Mesenchymal stem cell (in vitro differentiated cells and primary cell): ENCODE measurements at places on chromosomes 5 and 9.

GRCh38 chr5:168179192-168179593 lies 112.3 kb upstream of the WWC1 start:
- no peaks in the 10 kb centered on the region for H3K27me3 ChIP-seq
- H3K27ac ChIP-seq, result no peak overlapping the region
- H3K4me1 ChIP-seq, result peaks cover 12% of the 10 kb centered on the region

DNA sequence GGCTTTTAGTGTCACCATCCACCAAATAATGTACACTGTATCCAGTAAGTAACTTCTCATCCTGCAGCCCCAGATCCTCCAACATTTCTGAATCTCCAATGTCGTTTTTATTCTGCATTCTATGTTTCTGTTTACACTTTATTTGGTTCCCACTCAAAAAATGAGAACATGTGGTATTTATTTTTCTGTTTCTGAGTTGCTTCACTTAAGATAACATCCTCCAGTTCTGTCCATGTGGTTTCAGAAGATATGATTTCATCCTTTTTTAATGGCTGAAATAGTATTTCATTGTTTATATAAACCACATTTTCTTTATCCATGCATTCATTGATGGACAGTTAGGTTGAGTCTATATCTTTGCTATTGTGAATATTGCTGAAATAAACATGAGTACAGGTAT lies 677.3 kb upstream of the FTMT start:
- no peaks in the 10 kb centered on the region for H3K27me3 ChIP-seq
- H3K4me1 ChIP-seq, result no peaks in the 10 kb centered on the region
- peak; percentile 26 for DNase-seq
- no peak overlapping the region for H3K27ac ChIP-seq

DNA sequence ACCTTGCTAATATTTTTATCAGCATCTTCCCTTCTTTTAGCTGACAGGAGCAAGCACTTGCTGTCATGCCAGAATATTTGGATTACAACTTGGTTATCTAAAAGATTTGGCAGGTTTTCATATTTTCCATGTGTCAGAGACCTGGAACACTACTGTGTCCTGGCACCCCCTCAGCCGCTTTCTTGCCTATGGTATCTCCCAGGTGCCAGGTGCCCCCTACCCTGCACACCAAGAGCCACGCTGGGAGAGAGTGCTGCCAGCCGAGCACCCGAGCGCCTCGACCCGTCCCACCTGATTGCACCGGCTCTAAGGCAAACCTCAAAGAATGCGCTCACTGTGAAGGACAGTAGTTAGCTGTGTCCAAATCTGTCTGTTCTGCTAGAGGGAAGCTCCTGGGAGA lies 84.8 kb downstream of the GTF3C4 start:
- H3K4me3 ChIP-seq, result no peak overlapping the region
- peaks cover 24% of the 10 kb centered on the region for H3K27me3 ChIP-seq
- no peaks in the 10 kb centered on the region for H3K36me3 ChIP-seq
- peaks cover 1% of the 10 kb centered on the region for H3K4me1 ChIP-seq
- H3K27ac ChIP-seq, result no peak overlapping the region

DNA sequence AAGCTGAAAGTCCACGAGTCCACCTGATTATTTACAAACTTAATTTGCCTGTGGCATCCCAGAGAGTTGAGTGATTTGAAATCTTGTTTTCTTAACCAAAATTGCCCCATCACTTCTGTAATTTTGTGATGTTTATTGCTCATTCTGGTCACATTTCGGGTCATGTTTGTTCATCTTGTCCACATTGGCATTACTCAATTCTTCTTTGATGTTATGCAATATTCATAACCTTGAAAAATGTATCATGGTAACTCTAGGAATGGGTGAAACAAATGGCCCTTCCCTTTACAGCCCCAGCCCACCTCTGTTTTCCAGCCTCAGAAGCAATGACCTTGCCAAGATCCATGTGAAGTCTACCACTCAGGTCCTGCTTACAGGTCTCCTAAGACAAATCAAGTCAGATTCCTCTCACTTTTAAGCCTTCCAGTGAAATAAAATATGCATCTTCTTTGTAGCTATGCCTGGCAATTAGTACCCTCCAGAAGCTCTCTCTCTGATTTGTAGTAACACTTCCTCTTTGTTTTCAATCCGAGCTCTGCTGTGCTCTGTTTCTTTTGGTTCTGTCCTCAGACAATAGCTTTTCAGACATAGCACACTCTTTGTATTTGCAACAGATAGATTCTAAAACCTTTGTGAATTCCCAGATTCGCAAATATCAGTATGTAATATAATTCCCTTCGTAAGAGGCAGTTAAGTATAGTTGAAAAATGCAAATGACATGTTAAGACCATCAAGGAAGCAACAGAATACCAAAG lies 330.3 kb upstream of the IRX1 start:
- no peaks in the 10 kb centered on the region for H3K27me3 ChIP-seq
- DNase-seq, result no peak
- H3K4me1 ChIP-seq, result no peaks in the 10 kb centered on the region
- H3K36me3 ChIP-seq, result no peaks in the 10 kb centered on the region
- H3K27ac ChIP-seq, result no peak overlapping the region

DNA sequence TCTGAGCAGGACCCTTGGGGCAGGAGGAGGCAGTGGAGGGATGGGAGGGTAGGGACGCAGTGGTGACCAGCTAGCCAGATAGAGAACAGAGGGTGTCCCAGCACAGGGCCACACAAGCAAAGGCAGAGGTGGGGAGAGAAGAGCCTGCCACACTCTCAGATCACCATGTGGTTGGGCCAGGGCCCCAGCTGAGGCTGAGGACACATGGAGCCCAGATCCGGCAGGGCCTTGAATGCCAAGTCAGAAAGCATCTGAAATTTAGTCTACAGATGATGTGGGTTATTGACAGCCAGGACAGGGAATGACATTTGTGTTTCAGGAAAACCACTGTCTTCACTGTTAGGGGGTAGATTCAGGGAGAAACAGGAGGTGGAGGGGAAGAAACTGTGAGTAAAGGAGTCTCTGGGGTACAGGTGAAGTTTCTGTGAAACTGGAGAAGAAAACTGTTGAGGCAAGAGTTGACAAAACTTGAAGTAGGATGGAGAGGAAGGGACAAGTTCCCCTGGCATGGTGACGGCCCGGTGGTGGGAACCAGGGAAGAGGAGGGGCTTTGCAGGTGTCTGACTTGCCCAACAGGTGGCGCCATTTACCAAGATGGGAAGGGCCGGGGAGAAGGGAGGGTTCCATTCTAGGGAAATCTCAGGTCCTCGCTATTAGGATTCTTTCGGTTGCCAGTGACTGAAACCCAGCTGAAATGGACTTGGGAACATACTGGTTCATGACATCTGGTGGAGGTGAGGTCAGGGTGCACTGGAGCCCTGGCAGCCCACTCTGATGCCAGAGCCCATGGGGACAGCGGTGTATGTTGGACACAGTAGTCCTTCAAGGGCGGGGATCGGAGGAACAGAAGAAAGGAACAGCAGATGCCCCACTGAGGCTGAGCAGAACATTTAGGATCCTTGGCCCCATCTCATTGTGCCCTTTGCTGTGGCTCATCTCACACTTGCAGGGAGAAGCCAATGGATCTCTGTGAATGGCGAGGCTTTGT lies 100.1 kb downstream of the KCNIP1 start:
- H3K4me1 ChIP-seq, result peaks cover 4% of the 10 kb centered on the region
- peaks cover 88% of the 10 kb centered on the region for H3K27me3 ChIP-seq
- H3K27ac ChIP-seq, result no peak overlapping the region
- H3K4me3 ChIP-seq, result no peak overlapping the region
- no peaks in the 10 kb centered on the region for H3K36me3 ChIP-seq

DNA sequence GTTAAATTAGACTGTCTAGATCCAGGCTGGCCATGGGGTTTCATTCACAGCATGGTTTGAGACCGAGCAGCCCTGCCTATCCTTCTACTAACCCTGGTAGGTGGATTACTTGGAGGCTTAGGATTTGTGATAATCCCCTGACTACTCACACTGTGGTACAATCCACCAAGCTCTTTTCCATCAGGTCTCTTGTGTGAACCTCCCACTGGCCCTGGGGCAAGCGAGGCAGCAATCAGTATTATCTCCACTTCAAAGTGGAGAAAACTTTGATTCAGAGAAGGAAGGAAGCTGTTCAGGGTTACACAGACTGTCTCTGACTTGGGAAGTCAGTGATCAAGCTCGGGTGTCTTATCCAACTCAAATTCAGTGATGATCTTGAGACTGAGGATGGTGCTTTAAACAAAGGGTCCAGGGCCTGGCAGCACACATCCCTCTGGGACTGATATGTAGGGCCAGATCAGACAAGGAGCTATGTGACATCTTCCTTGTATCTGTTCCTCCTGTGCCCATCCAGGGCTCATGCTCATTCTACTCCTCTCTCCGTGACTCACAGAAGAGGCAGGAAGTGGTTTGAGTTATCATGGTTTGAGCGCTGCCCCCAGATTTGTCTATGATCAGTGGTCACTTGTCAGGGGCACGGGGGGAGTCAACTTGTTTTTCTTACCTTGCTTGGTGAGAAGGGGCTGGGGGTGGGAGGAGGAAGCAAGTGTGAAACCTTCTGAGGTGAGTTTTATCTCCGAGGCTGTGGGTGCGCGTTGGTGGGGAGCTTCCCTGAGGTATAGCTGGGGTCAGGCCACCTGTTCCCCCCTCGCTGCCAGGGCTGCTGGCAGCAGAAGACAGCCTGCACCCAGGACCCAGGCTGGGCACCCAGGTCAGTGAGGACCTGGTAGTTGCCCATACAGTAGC lies 48.6 kb downstream of the RGS3 start:
- DNase-seq, result peak; percentile 58
- H3K4me1 ChIP-seq, result peaks cover 28% of the 10 kb centered on the region
- H3K27me3 ChIP-seq, result no peaks in the 10 kb centered on the region
- no peak overlapping the region for H3K4me3 ChIP-seq
- no peaks in the 10 kb centered on the region for H3K36me3 ChIP-seq
- no peak overlapping the region for H3K27ac ChIP-seq

- no peak overlapping the region for H3K4me3 ChIP-seq
- peak; percentile 25 for DNase-seq
- H3K27me3 ChIP-seq, result no peaks in the 10 kb centered on the region
- H3K27ac ChIP-seq, result peak overlapping the region; percentile 59
Observed at GRCh38 chr5:112479418-112479817, 60.3 kb upstream of the EPB41L4A start.

GRCh38 chr9:92191801-92192200 lies 76.6 kb upstream of the SPTLC1 start:
- peaks cover 26% of the 10 kb centered on the region for H3K4me1 ChIP-seq
- H3K27me3 ChIP-seq, result peaks cover 31% of the 10 kb centered on the region
- H3K36me3 ChIP-seq, result no peaks in the 10 kb centered on the region
- no peak overlapping the region for H3K4me3 ChIP-seq
- no peak overlapping the region for H3K27ac ChIP-seq

DNA sequence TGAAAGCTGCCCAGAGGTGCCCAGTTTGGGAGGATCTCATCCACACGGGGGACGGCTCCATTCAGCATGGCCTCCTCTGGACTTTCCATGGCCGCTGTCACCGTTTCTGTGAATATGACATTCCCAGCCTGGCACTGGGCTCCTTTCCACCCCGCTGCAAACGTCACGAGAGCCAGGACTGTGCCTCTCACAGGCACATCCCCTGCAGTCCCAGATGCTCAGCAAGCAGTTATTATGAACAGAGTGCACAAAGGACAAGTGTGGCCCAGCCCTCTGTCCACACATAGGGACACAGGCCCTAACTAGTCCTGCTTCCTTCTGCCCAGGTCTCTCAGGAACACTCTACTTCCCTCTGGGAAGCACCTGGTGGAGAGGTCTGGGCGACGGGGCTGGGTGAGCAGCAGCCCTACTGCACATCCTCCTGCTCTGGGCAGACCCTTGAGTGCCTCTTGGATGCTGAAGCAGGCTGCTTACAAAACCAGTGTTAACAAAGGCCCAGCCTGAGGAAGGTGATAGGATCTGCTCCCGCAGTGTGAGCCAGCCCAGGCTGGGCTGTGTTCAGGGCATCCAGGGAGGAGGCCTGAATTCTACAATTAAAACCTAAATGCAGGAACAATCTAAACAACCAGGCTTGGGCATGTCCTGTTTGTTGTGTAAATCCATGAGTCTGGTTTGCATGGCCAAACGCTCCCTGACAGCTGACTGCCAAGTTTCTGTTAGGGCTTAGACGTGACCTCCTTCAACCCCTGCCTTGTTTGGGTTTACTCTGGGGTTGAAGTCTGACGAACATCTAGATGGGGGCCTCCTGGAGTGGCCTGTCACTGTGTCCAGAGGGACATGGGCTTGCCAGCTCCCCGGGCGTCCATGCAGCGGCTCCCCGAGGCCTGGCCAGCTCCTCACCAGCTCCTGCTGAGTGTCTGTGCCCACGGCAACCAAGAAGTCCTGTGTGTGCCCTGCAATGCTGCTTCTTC lies 269.8 kb downstream of the GADD45G start:
- no peaks in the 10 kb centered on the region for H3K36me3 ChIP-seq
- peaks cover 5% of the 10 kb centered on the region for H3K27me3 ChIP-seq
- peak; percentile 50 for DNase-seq
- H3K27ac ChIP-seq, result no peak overlapping the region
- no peak overlapping the region for H3K4me3 ChIP-seq

DNA sequence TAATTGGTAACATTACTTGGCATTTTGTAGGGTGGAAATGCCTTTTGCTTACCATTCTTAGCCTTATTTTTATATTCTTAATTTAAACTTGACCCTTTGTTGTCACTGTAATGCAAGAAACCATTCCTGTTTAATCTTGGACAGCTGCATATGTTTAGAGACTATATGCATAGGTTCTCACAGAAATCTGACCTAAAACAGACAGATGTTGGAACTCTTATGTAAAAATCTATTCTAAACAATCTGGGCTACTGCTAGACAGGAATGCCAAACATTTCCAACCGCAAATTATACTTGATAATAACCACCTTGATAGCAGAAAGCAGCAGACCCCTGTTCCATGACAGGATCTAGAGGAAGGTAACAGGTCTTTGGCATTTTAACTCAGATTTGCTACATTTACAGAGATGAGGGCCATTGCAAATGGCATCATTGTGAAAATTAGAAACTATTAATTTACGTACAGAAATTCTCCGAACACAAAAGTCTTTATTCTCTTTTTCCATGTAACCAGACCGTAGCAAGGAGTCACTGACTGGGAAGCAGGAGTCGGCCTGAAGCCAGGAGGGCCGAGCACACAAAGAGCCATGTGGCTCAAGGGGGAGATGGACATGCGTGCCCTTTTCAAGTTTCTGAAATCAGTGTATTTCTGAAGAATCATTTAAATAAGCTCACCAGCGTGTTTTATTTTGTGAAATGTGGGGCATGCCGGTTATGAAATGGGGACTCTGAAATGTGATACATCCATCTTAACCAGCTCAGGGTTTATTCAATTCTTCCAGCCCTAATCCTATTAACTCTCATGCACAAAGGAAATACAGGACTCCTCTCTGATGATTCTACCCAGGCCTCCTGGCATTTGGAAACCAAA lies 139.3 kb downstream of the AOPEP start:
- peak; percentile 62 for DNase-seq
- H3K4me3 ChIP-seq, result no peak overlapping the region
- H3K36me3 ChIP-seq, result no peaks in the 10 kb centered on the region
- H3K27ac ChIP-seq, result peak overlapping the region; percentile 53
- H3K27me3 ChIP-seq, result no peaks in the 10 kb centered on the region
- peaks cover 14% of the 10 kb centered on the region for H3K4me1 ChIP-seq

DNA sequence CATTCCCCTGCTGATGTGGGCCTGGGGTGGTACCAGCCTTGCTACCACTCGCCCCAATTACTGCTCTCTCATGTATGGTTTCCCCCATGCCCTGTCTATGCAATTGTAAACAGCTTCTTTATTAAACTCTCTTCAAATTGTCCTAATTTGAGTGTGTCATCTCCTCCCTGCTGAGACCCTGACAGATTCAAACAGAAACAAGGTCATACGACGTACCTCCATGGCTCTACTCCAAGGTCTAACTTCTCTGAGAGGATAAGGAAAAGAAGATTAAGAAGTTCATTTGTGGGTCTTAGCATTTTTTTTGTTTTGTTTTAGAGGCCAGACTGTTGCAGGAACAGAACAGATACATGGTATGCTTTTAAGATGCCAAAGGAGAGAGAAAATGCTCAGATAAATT lies 38.0 kb downstream of the ABITRAM start:
- peaks cover 12% of the 10 kb centered on the region for H3K36me3 ChIP-seq
- no peak overlapping the region for H3K27ac ChIP-seq
- no peaks in the 10 kb centered on the region for H3K4me1 ChIP-seq
